Panc1 (cell line): ENCODE measurements at places on chromosomes 16 and 17. TPM values are rescaled to one million over a fixed set of nuclear protein-coding genes. Genes with fewer than 3 reads are reported as not detected.

Gene PPY
- total RNA-seq = not detected

DNA sequence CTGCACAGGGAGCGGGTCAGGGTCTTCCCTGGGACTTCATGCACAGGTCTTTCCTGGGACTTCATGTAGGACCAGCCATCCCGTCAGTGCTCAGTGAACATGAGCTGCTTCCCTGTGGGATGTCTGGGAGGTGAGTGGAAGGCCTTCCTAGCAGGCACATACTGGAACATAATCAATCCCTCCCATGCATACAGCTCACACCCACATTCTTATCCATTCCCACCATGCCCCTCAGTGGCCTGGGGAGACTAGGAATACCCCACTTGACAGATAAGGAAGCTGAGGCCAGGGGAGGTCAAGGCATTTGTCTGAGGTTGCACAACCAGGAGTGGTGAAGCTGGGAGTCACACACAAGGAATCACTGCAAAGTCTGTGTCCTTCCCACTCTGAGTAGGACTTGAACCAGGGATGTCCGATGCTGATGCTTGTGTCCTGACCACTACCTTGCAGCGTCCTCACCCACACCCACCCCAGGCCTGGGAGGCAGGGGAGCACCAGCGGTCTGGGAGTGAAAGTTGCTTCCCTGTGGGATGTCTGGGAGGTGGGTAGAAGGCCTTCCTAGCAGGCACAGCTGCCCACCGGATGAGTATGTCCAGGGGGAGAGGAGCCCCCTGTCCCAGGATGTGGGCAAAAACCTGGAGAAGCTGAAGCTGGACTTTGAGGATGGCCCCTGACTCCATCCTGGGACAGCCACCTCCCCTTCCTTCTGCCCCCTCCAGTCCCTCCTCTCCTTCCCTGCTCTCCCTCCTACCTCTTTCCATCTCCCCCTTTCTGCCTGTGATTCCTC lies 1.0 kb upstream of the NLRC5 start:
- no peak for DNase-seq

DNA sequence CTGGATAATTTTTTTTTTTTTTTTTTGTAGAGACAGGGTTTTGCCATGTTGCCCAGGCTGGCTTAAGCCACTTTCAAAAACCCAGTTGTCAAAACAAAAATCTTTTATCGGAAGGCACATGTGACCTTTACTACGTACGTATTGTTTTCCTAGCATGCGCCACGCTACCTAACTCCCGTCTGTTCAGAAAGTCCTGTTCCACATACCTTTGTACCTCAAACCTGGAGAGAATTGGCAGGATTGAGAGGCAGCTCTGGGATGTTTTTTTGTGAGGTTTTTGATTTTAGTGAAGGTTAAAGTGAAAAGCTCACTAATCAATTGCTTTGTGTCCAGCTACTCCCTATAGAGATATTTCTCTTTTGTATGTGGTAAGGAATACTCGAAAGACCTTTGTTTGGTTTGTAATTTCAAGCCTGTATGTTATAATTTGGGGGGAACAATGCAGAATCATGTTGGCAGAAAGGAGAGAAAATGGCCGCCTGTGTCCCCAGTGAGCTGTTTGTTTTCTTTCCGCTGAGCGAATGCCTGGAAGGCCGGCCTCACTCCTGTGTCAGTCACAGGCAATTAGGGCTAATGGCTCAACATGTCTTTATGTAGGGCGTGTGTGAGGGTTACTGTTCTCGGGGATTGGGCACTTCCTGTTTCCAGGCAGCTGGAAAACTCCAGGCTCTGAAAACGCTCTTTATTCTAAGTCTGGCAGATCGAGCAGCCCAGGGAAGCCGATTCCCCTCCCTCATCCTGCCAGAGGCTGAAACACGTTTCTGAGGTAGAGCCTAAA lies 60.8 kb upstream of the CLEC18A start:
- no peak for DNase-seq

DNA sequence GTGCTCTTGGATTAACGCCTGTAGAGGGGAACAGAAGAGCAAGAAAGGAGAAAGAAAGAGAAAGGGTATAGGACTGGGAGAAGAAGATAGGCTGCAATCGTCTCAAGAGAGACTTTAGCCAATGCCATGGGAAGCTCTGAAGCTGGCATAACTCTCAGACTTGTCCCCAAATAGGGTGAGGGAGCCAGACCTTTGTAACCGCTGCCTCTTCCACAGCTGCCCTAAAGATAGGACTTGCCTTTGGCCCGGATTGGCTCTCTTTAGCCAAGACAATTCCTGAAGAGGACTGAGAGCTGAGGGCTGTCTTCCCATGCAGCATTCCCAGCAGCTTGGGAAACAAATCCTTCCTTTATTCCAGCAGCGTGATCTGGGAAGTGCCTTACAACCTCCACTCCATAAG lies 20.8 kb upstream of the MMD start:
- no peak for DNase-seq

DNA sequence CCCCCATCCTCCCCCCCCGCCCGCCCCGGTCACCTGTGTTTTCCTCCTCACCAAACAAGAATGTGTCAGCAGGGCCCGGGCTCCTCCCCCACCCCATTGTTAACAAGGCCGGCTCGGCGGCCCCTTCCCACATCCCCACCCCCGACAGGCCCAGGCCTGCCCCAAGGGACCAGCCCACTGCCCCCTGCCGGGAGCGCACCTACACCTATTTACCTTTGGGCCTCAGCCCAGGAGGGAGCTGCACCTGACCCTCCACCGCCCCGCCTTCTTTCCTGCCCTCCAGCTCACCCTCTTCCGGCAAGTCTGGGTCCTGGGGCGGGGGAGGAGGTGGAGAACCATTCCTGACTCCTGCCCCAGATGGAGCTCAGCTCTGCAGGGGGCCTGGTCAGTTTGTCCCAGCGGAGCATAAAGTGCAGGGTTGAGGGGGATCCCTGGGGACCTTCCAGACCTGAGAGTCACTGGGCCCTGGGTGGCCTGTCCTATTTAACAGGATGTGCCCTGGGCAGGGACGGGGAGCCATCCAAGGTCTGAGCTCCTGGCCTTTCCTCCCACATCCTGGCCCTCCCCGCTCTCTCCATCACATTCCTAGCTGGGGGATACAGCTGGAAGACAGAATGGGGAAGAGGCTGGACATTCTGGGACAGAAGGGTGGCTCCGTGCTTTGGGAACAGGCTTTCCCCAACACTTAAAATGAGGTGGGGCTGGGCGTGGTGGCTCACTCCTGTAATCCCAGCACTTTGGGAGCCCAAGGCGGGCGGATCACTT lies 8.3 kb downstream of the FOXJ1 start:
- DNase-seq = no peak

- DNase-seq = no peak
Observed at GRCh38 chr17:58007781-58008706, 998 bp upstream of the SRSF1 start.
